ENCODE measurements at places on chromosomes 2 and 18.

GRCh38 chr2:112137516-112138158, 548 bp upstream of the FBLN7 start:
- no peak for DNase-seq

DNA sequence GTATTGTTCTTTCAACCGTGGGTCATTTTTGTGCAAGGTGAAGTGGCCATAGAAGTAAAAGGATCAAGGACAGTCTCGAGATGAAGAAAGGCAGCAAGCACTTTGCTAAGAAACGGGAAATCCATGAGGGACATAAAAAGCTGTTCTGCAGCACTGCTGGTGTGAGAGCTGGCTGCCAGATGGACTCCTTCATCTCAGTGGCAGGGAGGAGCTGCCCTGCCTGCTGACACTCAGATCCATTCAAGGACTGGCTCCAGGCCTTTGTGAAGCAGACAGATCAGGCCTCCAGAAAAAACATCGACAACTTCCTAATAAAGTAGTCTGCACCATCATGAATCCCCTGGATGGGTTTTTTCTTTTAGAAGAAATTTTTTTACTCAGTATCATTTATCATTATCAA, 29.5 kb downstream of the RMC1 start:
- no peak for DNase-seq

DNA sequence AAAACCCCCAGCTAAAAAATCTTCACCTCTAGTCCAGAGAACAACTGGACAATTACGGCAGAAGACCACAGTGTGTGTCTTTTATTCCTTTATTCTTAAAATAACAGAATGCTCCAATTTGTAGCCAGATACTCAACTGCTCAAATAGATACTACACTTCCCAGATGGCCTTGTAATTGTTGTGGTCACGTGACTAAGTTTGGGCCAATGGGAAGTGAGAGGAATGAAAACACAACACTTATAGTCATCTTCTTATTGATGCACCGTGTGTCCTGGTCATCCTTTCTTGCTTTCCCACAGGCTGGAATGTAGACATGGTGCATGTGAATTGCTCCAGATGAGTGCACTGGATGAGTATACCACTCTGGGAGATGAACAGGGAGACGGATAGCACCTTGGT, 145.1 kb downstream of the CDC42EP3 start:
- no peak for DNase-seq

- DNase-seq: no peak
These were observed 25.0 kb upstream of the RAPGEF4 start for GRCh38 chr2:172710584-172711047.

GRCh38 chr18:46452820-46453219, 204.2 kb downstream of the LOXHD1 start:
- no peak for DNase-seq

GRCh38 chr2:32168513-32168912, 2.8 kb downstream of the SLC30A6 start:
- no peak for DNase-seq

DNA sequence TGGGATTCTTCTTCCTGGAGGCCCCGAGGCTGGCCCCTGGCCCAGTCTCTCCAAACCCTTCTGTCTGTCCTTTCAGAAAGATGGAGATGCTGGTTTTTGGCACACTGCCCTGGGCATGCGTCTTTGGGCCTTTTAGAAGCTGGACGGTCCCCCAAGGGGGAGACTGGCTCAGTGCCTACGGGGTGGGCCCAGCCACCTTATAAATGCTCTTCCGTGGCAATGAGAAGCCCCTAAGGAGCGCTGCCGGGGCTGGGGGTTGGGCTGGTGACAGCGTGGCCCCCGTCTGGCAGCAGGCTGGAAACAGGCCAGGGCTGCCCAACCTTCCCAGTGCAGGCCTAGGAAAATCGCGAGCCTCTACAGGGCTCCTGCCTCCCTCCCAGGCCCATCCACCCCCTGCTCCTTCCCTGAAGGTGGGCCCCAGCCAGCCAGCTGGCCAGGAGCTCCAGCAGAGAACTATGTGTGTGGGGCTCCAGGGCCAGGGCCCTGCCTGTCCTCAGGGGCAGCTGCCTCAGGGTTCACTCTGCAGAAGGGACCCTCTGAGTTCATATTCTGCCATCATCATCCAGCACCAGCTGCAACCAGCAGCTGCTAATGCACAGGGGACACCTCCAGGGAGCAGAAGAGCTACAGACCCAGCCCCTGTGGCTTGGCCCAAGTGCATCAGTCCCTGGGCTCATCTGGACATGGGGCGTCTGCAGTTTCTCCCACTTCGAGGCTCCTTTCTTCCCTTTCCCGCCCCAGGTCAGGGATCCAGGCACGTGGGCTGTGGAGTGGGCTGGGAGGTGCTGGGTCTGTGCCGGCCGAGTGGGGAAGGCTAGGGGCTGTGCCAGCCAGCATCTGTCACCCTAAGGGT, 107.6 kb upstream of the OTOS start:
- DNase-seq: no peak

- no peak for DNase-seq
These were observed 38.1 kb upstream of the NTSR2 start for GRCh38 chr2:11708106-11708505.

- DNase-seq: no peak
These were observed 427.7 kb upstream of the HS6ST1 start for GRCh38 chr2:128746356-128746755.

DNA sequence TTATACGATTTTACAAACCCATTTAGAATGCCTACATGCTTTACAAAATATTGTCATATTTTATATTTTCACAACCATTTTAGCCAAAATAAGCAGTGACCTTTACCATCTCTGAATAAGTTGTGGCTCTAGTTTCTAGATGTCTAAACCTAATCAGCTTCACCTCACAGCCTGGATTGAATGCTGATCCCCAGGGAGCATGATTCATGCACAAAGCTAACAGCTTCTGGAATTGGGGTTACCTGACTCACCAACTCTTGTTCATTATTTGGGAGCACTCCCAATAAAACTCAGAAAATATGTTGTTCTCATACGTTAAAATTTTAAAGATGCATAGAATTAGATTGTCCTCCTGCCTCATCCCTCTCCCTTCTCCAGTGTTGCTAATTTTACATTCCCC, 611.7 kb upstream of the NETO1 start:
- DNase-seq: no peak

Data from stimulated activated CD4-positive, alpha-beta T cell treated with anti-CD3 and anti-CD28 coated beads, Interleukin-15, amount 100 ng/mL, for 1 hour (primary cell).